ENCODE measurements at places on chromosomes 12 and 14.

DNA sequence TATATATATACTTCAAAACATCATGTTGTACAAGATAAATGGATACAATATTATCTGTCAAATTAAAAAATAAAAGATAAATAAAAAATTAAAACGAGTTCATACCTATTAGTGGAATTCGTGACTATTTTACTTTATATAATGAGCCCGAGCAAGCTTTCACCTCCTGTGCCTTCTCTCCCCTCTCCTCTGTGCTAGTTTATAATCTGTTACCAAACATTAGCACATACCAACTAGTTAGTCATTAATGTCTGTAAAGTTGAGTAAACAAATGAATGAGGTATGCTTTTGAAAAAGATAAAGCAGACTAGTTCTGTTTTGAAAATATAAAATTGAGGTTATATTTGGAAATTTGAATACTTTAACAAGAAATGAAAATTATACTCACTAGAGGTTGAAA lies 84.0 kb downstream of the LRRC9 start:
- no peak for DNase-seq

GRCh38 chr12:77584860-77585259 lies 245.8 kb upstream of the NAV3 start:
- DNase-seq: no peak

DNA sequence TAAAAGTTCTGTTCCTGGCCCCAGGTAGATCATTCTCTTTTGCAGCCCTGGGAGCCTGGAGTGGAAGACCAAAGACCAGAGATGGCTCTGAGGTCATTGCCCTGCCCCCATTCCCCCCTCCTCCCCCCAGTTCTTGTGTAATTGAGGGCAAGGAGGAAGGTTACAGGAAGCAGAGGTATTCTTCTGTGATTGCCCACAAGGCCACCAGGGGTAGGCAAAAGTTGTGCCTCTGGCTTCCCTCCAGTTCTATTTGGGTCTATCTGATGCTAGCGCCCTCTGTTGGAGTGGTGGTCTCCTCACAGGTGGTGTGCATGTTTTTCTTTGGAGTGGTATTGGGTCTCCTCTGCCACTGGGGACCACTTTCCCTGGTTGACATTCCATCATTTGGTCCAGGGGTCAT lies 41.2 kb upstream of the CRY1 start:
- no peak for DNase-seq

DNA sequence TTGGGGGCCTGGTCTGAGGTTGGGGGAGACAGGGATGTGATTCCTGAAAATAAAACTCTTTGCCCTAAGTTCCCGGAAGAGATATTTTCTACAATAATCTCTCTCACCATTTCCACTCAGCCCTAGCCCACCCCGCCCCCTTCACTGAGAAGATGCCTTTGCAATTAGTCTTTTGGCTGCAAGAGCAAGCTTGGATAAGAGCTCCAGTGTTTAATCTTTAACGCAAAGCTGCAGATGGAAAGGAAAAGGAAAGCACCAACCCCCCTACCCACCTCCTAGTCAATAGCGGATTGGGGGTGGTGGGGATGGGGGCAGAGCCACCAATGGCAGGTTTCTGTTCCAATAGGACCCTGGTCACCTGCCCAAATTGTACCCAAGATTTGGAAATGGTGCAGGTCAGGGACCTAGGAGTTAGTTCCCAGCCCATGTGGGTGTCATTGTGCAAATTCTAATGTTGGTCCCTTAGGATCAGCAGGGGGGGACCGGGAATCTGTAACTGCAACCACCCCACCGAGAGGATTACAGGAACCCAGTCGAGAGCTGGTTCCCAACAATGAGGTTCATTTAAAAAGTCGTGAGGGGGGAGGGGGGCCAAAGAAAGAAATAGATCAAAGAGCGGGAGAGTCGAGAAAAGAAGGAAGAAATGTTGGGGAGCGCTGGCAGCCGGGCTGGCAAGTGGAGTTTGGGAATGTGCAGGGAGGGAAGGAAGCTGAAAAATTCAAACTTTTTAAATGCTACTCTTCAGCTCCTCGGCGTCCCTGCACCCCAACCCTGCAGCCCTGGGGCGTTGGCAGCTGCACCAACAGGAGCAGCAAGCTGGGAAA lies 1.6 kb downstream of the ZFP36L1 start:
- peak; percentile 65 for DNase-seq

- peak; percentile 82 for DNase-seq
Measured at GRCh38 chr14:60736494-60736893, 1.9 kb downstream of the MNAT1 start.

DNA sequence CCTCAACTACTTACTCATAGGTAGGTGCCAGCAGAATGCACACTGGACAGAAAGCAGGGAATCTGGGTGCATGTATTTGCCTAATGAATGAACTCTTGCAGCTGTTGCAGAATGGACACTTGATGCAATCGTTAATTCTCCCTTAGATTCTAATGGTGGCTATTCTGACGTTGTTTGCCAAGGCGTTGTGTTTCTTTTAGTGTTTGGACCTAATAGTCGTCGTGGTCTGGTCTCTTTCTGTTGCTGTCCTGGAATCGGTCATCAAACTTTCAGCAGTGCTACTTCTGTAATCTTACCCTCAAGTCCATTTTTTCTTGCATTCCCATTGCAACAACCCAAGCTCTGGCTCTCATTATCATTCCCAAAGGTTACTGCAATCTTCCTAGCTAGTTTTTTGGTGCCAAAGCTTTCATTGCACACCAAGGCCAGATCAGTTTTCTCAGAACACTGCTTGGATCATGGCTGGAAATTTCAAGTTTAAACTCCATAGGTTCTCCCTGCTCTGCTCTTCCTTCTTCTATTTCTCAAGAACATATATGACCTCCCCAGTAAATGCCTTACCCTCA lies 31.3 kb downstream of the BMP4 start:
- peak; percentile 66 for DNase-seq

DNA sequence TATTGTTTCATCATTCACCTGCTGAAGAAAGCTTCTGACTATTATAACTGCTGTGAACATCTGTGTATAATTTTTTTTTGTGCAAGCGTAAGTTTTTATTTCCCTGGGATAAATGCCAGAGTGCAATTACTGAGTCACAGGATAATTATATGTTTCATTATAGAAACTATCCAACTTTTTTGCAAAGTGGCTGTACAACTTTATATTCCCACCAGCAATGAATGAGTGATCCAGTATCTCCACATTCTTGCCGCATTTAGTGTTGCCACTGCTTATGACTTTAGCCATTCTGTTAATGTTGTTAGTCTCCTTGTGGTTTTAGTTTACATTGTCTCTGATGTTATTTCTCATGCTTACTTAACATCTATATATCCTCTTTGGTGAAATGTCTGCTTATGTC lies 88.1 kb upstream of the CCDC175 start:
- DNase-seq: peak; percentile 71

- no peak for DNase-seq
Measured at GRCh38 chr12:4412465-4412864, 33.0 kb upstream of the FGF23 start.

GRCh38 chr14:103105580-103106150 lies 11.1 kb downstream of the EXOC3L4 start:
- DNase-seq: no peak

DNA sequence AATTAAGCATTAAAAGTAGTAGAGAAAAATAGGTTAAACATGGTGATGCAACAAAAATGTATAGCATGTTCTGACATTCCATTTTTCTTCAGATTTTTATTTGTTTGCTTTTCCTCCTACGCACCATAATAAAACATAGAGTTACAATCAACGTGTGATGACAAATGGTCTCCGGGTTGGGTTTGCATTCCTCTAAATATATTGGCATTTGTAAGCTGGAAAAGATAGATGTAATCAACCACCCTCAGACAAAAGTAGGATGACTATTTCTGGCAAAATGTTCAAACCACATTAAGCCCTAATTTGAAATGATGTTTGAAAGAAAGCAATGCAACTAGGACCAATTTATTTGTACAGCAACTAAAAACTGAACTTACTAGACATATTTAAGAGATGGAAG lies 58.4 kb downstream of the SLC25A21 start:
- peak; percentile 54 for DNase-seq

- DNase-seq: no peak
Measured at GRCh38 chr14:103713304-103714062, 1.8 kb downstream of the XRCC3 start.

DNA sequence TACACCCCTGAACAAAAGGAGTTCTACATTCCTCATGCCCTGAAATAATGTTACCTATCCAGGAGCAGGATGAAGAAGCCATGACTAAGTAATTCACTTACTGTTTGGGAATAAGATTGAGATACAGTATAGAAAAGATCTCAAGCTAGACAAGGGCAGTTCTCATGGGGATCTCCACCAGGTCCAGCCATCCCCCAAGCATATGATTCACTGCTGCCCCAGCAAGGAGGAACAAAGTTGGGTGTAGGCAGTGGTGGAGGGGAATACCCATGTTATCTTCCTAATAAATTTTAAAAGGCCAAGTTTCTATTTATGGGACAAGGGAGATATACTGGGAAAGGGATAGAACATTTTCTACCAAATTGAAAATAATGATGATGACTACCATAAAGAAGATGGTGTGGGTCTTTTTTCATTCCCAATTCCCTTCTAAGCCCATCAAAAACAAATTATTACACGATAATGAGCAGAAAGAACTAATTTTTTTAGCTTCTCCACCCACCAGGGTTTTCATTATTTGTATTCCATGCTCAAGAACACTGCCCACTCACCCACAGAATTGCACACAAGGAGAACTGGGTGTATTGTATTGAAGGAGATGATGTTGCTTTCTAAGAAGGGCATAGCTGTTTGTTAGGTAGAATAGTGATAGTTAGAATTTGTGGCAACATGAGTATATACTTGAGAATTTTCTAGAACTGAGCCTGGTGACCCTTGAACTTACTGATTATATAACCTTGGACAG lies 204.6 kb downstream of the BTG1 start:
- DNase-seq: no peak

DNA sequence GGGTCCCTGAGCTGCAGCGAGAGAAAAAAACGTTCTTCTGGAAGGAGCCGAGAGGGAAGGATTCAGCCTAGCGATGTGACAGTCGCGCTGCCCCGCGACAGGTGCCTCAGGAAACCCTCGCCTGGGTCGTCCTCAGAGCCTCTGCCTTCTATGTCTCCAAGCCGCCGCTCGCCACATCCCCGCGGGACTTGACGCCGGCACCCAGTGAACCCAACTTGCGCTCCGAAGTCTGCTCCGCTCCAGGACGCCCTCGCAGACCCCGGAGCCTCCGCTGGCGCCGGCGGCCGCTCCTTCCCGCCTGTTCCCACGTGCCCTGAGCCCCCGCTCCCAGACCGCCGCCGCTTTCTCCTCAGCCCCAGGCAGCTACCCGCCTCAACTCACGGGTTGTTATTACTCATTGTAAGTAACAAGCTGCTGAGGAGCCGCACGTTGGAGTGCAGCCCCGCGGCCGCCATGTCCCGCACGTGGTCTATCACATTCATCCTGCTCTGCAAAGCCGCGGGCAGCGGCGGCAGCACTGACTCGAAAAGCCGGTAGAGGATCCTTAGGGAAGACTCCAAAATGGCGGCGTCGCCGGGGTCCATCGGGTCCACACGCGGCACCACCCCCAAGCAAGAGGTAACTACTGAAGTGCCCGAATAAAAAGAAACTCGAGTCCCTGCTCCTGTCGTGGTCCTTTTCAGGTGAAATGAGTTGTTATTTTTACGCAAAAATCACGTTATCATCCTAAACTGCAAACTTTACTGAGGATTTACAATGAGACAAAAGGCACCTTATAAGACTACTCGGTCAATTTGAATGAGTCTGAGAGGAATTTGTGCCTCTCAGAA lies at the start of gene ANAPC7:
ANAPC7 (minus strand) TSS at position 563 of the 830 bp plus-strand sequence; CDS start at position 482, 81 bp downstream.
- peak; percentile 92 for DNase-seq

GRCh38 chr12:84702001-84702400 lies 210.6 kb downstream of the SLC6A15 start:
- DNase-seq: peak; percentile 46

GRCh38 chr14:33499687-33500086 lies 451.2 kb downstream of the EGLN3 start:
- DNase-seq: no peak

DNA sequence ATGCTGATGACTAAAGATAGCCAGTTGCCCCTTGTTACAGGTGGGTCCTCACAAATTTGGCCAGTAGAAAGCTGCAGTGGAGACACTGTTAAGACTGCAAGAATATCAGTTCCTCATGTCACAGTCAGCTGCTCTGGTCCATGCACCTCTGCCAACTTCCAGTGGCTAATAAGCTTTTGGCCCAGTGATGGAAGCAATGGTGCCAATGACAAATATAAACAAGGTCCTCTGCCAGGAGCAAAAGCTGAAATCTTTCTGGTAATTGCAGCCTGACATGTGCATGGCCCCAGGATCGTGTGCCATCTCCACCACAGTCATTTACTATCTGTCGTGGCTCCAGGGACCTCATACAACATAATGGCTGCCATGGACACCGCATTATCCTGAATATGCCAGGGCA lies 85.4 kb upstream of the TMEM260 start:
- DNase-seq: no peak

Data from EH (cell line).